ENCODE measurements at places on chromosomes 4 and X.

- H3K4me1 ChIP-seq: no peaks in the 10 kb centered on the region
- no peak overlapping the region for H3K4me3 ChIP-seq
- DNase-seq: no peak
- no peak overlapping the region for H3K27ac ChIP-seq
These were observed 2.9 kb upstream of the TLR6 start for GRCh38 chr4:38859501-38859900.

- H3K27me3 ChIP-seq: no peaks in the 10 kb centered on the region
- no peak overlapping the region for H3K27ac ChIP-seq
- H3K4me3 ChIP-seq: no peak overlapping the region
- DNase-seq: no peak
- H3K36me3 ChIP-seq: no peaks in the 10 kb centered on the region
- H3K4me1 ChIP-seq: no peaks in the 10 kb centered on the region
These were observed 55.3 kb upstream of the TECRL start for GRCh38 chr4:64464581-64464980.

GRCh38 chr4:185204238-185204910 lies 574 bp upstream of the CFAP97 start:
- H3K36me3 ChIP-seq: no peaks in the 10 kb centered on the region
- peaks cover 3% of the 10 kb centered on the region for H3K4me1 ChIP-seq
- H3K27me3 ChIP-seq: no peaks in the 10 kb centered on the region

DNA sequence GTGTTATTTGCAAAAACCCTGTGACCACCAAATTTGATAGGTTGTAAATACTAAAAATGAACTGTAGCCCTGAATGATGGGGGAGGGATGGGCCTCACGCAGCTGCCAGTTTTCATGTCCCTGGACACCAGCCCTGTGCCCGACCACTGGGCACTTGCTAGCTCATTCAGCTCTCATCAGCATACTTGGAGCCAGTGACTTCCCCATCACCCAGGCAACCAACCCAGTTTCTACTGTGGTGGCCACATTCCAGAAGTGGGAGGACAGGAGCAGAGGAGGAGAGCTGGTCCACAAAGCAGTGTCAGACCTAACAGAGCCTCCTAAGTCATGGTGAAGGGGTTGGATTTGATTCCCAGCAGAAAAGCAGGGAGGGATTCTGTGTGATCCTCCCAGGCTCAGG lies 128.2 kb downstream of the CPEB2 start:
- H3K4me1 ChIP-seq: no peaks in the 10 kb centered on the region
- H3K4me3 ChIP-seq: no peak overlapping the region
- DNase-seq: no peak
- no peaks in the 10 kb centered on the region for H3K36me3 ChIP-seq

DNA sequence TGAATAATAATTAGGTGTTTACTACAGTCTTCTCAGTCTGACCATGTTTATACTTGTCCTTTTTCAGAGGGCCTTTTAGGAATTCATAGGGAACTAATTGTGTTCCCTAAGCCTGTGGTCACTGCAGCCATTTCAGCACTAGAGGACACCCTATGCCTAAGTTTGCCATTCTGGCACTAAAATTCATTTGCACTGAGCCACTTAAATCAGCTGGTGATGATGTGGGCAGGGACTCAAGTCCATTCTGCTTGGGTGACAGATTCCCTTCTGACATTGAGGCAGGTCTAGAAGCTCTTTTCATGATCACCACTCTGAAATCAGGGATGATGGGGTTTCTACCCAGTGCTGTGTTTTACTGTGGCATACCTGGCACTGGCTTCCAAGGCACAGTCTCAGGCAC lies 1178.9 kb upstream of the DIAPH2 start:
- H3K4me1 ChIP-seq: no peaks in the 10 kb centered on the region
- DNase-seq: no peak
- H3K4me3 ChIP-seq: no peak overlapping the region
- no peaks in the 10 kb centered on the region for H3K27me3 ChIP-seq
- H3K27ac ChIP-seq: no peak overlapping the region
- no peaks in the 10 kb centered on the region for H3K36me3 ChIP-seq
